ENCODE measurements at places on chromosomes 5 and 9.

DNA sequence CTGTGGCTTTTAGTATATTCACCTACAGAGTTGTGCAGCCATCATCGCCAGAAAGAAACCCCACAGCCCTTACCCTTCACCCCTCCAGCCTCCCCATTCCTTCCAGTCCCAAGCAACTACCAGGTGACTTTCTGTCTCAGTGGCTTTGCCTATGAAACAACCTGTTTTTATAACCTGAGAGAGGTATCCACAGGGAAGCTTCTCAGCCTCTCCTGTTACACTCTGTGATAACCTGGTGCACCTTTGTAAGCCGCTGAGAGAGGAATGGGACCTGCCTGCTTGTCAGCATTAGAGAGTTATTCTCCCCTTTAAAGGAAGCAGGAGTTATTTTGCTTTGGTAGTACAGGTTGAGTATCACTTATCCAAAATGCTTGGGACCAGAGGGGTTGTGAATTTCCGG lies 93.6 kb downstream of the TRIO start:
- no peak for DNase-seq

DNA sequence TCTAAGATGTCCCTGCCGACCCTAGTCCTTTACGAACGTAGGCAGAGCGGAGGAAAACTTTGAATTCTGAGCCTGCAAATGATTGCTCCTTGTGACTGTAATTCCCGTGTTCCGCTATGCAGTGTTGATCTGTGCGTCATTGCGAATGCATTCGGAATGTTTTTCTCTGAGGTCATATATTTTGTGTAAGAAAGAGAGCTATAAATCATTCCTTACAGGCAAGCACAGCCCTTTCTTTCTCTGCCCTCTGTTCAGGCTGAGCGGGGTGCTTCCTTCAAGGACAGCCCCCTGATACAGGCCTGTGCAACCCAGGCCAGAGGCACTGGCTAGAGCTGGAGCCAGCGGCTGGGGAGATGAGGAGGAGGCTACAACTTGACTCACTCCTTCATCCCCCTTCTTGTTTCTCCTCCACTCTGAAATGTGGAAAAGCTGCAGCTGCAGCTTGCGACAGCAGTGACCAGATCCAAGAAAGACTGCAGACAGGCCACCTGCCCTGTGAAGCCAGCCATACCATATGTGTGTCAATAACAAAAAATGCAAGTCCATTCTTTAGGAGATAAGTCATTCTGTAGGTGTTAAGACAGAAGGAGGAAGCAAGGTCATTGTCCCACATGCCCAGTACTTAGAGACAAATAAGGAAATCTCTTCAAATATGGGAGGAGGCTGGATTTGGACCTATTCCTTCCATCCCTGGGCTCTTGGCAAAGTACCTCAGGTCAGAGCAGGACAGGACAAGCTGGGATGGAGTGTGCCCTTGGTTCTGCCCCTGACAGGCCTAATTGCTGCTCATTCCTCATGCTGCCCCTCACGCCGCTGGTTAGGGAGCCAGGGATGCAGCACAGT lies 345.7 kb upstream of the WWC1 start:
- no peak for DNase-seq

- DNase-seq = no peak
Observed at GRCh38 chr5:101390151-101390908, 487.2 kb upstream of the ST8SIA4 start.

- no peak for DNase-seq
Observed at GRCh38 chr5:36403632-36404311, 102.1 kb upstream of the RANBP3L start.

DNA sequence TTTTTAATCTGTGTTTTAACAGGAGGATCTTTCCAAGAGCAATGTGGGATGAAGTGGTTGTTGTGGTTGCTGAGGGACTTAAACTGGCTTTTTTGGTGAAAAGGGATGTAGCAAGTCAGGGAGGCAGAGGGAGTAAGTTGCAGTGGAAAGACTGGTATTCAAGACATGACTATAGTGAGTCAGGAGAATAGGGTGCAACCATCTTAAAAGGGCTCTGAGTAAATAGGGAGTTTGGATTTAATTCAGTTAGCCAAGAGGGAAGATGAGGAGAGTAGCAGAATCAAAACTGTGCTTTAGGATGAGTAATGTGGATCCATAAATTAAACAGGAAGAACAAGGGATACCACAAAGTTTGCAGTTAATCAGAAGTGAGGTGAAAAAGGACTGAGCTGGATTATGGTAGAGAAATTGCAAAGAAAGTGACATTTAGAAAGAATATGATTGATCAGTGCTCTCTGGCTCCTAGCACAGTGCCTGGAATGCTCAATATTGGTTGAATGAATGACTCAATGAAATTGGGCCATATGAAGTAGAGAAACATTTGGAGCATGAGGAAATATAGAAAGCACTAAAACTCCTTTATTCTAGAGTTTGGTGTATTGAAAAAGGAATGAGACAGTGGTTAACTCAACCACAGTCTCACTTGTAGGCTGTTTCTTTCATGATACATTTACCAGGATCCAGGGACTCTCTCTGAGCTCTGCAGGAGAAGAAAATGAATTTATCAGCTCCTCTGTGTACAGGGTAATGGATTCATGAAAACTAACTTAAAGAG lies 5.1 kb downstream of the POLR3G start:
- no peak for DNase-seq

GRCh38 chr9:133394687-133395271 lies 18.6 kb downstream of the STKLD1 start:
- DNase-seq = no peak

DNA sequence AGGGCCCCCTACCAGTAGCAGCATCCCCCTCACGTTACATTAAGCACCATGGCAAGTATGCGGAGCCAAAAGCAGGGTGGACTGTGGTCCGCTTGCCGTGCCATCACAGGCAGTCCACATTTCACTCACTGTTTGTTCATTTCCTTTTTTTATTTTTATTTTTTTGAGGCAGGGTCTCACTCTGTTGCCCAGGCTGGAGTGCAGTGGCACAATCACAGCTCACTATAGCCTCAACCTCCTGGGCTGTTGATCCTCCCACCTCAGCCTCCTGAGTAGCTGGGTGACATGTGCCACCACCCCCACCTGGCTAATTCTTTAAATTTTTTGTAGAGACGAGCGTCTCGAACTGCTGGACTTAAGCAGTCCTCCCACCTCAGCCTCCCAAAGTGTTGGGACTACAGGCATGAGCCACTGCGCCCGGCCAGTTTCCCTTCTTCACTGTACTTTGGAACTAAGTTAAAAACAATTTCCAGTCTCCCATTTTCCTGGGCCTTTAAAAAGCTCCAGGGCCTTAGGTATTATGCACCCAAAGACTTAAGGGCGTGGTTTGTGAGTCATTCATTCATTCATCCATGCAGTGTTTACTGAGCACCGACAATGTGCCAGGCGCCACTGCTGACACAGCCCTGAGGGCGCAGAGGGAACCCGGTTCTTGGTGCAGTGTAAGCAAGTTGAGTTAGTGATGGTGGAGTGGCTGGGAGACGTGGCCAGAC lies 19.9 kb downstream of the PRRX2 start:
- DNase-seq = no peak

DNA sequence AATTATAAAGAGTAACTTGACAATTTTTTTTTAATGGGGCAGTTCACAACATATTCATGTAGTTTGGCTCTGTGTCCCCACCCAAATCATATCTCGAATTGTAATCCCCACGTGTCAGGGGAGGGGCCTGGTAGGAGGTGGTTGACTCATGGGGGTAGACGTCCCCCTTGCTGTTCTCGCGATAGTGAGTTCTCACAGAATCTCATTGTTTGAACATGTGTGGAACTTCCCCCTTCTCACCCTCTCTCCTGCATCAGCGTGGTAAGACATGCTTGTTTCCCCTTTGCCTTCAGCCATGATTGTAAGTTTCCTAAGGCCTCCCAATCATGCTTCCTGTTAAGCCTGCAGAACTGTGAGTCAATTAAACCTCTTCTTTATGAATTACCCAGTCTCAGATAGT lies 40.7 kb downstream of the FBXW11 start:
- no peak for DNase-seq

DNA sequence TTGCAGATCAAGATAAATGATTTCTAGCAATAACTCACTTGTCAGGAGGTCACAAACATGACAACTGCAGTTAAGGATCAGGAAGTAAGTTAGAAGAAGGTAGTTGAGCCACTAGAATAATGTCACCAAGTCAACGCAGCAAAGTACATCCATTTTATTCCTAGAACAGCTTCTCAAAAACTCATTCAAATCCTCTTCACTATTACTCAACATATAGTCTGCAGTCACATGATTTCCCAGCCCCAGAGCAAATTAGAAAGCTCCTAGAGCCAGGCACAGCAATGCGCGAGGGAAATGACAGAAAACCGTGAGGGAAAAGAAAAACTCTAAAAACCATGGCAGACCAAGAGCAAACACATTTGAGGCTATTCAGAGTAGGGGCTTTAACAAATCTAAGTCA lies 49.9 kb upstream of the ZNF622 start:
- DNase-seq = no peak

- no peak for DNase-seq
Observed at GRCh38 chr5:178108446-178108845, 4.9 kb upstream of the N4BP3 start.

- DNase-seq = no peak
Observed at GRCh38 chr5:145484158-145484557, 351.0 kb downstream of the PRELID2 start.

- no peak for DNase-seq
Observed at GRCh38 chr5:44412286-44412685, 23.1 kb upstream of the FGF10 start.

DNA sequence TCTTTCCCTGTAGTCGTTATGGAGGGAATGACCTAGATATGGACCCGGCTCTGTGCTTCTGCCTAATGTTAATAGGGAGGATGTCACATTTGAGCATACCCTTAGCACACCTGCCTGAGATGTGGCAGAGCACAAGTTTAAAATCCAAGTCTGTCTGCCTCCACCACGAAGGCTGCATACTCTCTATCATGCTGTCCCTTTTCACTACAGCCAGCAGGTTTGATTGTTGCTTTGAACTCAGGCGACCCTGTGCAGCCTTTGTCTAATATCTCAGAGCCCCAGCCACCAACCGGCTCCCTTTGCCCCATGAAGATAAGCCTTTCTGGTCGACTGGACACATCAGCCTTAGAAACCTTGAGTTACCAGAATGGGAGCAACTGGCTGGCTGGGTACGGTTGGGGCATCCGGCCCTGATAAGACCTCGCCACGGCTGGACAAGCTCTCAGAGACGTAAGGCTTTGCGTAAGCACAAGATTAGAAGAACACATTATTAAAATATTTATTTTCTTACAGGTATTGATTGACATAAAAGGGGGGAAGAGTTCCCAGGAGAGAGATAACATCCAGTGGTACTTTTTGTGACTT lies 222.0 kb upstream of the TRIM32 start:
- DNase-seq = no peak

DNA sequence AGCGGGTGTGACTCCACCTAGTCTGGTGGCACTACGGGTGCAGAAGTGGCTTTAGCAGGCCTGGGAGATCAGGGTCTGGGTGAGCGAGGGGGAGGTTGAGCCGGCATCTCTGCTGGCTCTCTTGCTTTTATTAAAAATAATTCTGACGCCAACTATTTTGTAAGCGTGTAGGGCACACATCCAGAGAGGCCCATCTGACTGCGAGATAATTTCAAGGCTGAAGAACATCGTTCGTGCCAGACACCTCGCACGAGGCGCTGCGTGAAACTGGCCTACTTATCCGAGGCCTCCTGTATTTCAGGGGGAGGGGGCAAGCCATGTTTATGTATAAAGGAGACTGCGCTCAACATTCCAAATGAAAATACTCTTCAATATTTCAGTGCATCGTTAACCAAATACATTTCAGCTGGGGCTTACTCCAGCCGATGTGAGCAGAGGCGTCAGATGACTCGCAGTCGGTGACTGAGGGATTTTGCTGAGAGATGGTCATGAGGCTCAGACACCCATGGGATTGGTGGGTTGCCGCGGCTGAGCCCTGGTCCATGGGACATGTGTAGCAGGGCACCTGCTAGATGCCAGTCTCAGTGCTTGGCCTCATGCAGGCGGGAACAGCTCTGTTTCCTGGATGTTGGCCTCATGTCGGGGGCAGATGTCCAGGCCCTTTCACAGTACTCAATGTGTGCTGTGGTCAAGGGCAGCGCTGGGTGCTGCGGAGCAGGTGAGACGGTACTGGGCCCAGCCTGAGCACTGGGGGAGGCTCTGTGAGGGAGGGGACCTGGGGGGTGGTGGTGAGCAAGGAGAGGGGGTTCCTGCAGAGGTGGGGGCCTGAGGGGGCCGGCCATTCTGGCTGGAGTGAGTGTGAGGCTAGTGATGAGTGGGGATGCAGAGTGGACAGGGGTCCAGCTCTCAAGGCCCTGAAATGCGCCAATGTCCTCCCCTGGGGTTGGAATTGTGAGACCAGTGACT lies 201.5 kb downstream of the DAB2IP start:
- no peak for DNase-seq

- peak; percentile 70 for DNase-seq
Observed at GRCh38 chr5:139637438-139638089, 10.6 kb upstream of the CXXC5 start.

- no peak for DNase-seq
Observed at GRCh38 chr5:956941-957747, 51.5 kb upstream of the NKD2 start.

DNA sequence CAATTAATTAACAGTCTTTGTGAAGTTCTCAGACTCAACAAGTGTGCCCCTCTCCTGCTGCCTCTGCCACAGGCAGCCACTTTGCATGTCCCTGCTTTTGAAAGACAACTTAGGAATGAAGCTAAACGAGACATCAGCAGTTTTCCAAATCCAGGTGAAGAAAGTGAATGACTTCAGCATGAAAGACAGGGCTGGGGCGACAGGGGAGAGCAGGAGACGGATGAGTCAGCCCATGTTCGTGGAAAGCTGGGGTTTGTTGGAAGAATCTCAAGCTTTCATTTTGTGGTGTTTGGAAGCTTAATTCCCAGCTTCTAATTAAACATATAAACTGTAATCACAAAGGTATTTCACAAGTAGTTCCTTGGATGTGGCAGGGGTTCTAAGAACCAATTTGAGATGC lies 207.8 kb upstream of the MAP3K1 start:
- no peak for DNase-seq

DNA sequence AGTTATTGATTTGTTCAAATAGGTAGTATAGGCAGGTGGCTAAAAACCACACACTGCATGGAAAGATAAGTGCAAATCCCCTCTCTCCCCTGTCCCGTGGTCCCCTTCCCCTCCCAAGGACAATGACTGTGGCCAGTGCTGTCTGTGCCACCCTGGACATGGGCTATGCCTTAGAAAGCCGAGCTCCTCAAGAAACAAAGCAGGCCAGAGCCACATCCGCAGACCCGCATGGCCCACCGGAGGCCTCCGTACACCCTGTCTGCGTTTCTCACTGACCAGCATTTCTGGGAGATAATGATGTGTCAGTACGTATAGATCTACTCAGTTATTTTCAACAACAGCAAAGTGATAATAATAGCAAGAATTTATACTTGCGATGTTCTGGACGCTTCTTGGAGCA lies 16.3 kb downstream of the TSPAN17 start:
- no peak for DNase-seq
